ENCODE measurements at places on chromosomes 1 and 21.

- no peak for DNase-seq
Observed at GRCh38 chr1:220011620-220012019, 34.7 kb downstream of the EPRS1 start.

GRCh38 chr1:230507236-230507635 lies 81.1 kb upstream of the PGBD5 start:
- no peak for DNase-seq

DNA sequence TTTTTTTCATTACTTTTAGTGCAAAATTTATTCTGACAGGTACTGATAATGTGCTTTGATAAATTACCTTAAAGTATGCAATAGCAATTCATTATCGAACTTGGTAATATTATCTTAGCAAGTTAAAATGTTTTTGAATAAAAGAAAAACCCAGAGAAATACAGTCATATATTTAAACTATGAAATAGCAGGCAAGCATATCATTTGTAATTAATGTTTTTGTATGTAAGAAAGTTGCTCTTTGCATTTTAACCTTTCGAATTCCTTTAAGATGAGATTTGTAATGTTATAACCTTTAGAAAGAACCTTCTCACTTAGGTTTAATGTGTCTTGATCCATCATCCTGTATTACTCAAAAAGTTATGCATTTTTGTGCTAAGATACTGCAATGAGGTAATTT lies 585.6 kb downstream of the PTBP2 start:
- no peak for DNase-seq

DNA sequence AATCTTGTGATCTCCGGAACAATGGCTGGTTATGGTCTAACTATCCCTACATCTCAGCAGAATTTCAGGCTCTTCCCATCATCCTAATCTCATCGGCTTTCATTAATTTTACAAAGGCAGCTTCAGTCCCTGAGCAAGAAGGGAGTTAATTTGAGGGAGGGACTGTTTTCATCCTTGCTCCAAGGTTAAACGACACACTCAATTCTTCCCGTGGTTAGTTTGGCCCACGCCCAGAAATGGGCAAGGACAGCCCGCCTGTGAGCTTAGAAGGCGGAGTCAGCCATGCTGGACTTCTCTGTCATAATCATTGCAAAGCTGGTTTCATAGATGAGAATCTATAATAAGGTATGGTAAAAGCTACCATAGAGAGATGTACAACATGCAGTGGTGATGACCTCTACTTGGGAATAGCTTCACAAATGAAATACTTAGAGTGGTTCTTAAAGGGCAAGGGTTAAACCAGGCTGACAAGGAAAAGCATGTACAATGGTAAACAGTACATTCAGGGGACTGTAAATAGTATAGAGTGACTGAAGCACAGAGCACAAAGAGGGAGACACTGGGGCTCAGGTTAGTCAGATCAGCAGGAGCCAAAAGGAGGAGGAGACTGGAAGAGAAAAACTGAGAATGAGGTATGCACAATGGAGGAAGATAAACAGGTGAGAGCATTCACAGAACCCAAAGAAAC lies 108.8 kb downstream of the SMYD3 start:
- DNase-seq: no peak

GRCh38 chr1:176118985-176119384 lies 88.1 kb downstream of the COP1 start:
- DNase-seq: no peak

- no peak for DNase-seq
Observed at GRCh38 chr1:216598448-216598847, 124.8 kb downstream of the ESRRG start.

GRCh38 chr1:198638441-198638840 lies 399 bp upstream of the PTPRC start:
- no peak for DNase-seq

DNA sequence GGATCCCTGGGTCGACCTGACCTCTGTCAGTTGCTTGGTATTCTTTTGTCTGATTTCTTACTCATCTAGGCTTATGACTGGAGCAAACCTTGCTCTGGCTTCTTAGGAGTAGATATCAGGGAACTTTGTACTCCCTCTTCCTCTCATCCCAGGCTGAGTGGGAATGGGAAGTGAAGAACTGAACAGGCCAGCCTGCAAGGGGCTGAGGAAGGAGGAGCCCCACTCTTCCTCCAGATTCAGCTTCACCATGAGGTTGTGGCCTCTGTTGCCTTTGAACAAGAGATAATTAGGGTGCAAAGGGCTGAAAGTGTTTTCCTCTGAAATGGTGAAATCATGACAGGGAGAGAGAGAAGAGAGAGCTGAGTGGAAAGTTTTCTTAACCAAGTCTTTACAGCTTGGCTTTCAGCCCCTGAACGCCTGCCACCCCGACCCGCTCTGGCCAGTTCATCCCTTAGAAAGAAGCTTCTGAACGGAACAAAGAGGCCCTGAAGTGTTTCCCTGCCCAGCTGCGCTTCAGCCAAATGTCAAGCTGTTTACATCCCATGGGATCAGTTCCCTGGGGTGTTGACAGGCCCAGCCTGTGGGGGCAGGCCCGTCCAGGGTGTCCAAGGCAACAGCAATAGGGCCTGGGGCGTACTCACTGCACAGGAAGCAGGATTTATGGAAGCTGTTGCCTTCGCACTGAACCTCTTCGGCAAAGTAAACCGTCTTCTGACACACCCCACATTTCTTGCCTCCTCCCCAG lies 11.2 kb downstream of the CSRP1 start:
- DNase-seq: no peak

GRCh38 chr21:29771491-29772066 lies 168.2 kb downstream of the GRIK1 start:
- DNase-seq: no peak

DNA sequence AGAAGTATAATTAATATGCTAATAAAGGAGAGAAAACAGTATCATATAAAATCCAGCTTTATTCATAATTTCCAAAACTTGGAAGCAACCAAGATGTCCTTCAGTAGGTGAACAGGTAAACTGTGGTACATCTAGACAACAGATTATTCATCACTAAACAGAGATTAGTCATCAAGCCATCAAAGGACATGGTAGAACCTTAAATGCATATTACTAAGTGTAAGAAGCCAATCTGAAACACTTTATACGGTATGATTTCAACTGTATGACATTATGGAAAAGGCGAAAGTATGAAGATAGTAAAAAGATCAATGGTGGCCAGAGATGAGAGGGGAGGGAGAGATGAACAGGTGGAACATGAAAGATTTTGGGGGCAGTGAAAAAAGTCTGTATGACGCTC lies 541.7 kb downstream of the SMYD3 start:
- no peak for DNase-seq

- no peak for DNase-seq
Observed at GRCh38 chr1:208598021-208598420, 353.8 kb upstream of the PLXNA2 start.
